ENCODE measurements at places on chromosomes 5 and 9. TPM values are rescaled to one million over a fixed set of nuclear protein-coding genes. Genes with fewer than 3 reads are reported as not detected.

Gene SLC22A4
- total RNA-seq: 1.3 TPM

- no peak for DNase-seq
Measured at GRCh38 chr5:170761048-170761707, 22.3 kb upstream of the GABRP start.

DNA sequence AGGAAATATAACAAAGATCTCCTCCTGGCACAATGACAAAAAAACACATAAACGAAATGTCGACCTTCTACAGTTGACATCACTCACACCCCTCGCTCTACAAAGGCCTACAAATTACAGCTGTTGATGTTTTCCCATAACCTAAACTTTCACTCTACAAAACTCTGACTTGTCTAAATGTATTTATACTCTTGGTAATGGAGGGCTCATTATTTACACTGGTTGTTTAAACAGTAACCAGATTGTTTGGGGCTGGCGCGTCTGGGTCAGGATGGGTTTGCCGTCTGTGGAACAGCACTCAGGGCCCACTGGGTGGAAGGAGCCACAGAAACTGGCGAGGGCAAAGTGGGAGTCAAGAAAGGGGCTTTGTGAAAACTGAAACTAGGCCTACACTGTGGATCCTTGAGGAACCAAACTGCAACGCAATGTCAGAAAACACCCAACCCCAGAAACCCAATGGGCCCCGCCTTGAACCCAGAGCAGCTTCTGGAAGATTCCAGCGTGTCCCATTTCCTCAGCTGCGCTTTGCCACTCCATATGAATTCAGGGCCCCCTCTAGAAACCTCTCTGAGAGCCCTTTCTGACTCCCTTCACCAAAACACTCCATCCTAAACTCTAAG is 136.7 kb downstream of the ROR2 start:
- no peak for DNase-seq

Gene PCDHA13
- 0.05 TPM for total RNA-seq
